Right renal pelvis (tissue), 4 donors: ENCODE measurements at places on chromosomes 12 and 14. TPM values are rescaled to one million over a fixed set of nuclear protein-coding genes. Genes with fewer than 3 reads are reported as not detected.

DNA sequence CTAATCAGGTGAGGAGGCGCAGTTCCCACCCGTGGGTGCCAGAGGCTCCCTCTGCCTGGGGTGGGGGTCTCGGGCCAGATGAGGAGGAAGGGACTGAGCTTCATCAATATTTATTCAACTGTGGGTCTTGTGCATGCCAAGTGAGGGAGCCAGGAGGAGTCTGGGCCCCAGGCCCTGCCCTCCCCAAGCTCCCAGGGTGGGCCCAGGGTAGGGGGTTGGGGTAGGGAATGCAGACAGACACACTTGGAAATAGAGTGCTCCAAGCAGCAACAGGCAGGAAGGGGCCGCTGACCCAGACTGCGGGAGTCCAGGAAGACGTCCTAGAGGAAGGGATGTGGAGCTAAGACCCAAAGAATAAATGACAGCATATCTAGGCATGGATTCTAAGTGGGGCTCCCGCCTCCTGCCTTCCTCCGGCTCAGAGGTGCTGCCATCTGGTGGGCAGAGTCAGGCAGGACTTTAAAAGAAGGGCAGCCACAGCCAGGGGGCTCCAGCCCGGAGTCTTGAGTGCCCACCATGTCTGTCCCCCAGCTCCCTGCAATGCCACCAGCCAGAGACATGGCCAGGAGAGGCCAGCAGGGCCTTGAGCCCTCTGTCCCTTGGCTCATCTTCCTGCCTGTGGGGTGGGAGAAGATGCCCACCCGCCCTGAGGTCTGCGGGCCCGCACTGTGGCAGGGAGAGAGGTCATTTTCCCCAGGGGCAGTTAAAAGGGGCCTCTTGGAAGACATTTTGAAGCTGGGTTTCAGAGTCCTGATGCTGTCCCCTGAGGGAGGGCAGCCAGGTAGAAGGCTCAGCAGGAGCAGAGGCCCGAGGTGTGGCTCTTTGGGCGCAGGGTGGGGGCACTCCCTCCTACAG is 70.1 kb downstream of the PHETA1 start:
- peak; percentile 52 for DNase-seq

GRCh38 chr12:18355429-18355828 is 94.1 kb downstream of the PIK3C2G start:
- no peak for DNase-seq

DNA sequence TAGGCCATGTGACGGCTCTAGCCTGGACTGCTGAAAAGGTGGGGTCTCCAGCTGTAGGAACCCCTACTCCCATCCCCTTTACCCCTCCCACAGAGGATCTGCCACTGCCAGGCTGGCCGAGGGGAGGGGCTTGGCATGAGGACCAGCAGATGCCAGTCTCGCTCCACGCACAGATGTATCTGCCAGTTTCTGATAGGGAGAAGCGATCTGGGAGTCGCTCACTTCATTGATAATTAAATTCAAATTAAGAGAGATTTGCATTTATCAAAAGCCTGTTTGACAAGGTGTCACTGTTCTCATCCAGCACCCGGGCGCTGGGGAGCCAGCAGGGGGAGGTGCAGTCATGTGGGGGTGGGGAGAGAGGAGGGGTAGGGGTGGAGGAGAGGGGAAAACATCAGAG is 217.6 kb upstream of the MYL2 start:
- DNase-seq = no peak

GRCh38 chr14:105495101-105495989 is 4.3 kb downstream of the TEDC1 start:
- no peak for DNase-seq

- no peak for DNase-seq
Observed at GRCh38 chr12:103181366-103182152, 224.1 kb downstream of the ASCL1 start.

DNA sequence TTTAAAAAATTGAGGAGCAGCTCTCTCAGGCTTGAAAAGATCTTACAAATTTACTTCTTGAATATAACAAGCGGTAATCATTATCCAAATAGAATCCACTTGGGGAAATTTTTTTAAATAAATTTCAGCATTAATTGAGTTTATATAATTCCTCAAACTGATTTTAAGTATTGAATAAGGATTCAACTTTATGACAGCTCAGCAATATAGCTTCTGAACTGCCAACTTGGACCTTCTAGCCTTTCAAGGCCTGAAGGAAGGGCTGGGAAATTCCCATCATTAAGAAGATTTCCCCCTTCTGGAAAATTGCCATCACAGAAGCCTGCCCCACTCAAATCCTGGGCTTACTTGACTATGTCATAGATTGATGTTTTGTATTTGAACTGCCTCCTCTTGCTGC is 57.5 kb upstream of the GARIN2 start:
- no peak for DNase-seq

GRCh38 chr12:78739653-78740052 is 124.9 kb upstream of the SYT1 start:
- no peak for DNase-seq

GRCh38 chr14:103527408-103528145 is 1.4 kb upstream of the TRMT61A start:
- no peak for DNase-seq

DNA sequence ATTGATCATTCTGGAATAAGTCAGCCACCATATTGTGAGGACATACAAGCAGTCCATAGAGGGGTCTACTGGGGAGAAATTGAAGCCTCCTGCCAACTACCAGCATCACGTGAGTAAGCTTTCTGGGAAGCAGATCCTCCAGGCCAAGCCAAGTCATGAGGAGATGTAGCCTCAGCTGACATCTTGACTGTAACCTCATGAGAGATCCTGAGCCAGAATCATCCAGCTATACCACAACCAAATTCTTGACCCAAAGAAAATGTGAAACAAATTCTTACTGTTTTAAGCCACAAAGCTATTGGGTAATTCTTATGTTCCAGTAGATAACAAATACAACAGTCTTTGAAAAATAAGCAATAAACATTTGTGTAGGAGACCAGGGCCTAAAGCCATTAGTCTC is 479.4 kb upstream of the DCN start:
- no peak for DNase-seq

DNA sequence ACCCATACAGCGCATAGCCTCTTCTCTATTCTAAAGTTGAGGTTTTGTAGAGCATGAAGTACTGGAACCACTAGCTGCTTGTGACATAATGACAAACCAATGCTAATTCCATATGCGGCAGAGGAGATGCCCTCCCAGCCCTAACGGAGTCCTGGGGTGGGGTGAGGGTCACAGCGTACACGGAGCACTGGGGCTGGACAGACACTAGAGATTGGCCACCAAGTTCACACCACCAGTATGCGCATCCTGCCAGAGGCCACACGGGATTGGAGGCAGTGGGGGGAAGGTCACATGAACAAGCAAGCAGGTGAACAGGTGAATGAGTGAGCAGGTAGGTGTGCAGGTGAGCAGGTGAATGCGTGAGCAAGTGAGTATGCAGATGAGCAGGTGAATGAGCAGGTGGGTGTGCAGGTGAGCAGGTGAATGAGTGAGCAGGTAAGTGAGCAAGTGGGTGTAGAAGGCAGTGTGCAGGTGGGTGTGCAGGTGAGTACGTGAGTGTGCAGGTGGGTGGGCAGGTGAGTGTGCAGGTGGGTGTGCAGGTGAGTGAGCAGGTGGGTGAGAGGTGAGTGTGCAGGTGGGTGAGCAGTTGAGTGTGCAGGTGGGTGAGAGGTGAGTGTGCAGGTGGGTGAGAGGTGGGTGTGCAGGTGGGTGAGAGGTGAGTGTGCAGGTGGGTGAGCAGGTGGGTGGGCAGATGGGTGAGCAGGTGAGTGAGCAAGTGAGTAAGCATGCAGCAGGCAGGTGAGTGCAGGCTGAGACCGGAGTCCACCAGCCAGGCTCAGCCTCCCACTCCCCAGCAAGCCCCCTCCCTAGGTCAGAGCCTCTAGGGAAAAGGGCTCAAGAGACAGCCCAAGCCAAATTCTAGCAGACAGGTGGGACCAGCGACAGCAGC is 52.7 kb downstream of the CCDC85C start:
- DNase-seq = no peak

DNA sequence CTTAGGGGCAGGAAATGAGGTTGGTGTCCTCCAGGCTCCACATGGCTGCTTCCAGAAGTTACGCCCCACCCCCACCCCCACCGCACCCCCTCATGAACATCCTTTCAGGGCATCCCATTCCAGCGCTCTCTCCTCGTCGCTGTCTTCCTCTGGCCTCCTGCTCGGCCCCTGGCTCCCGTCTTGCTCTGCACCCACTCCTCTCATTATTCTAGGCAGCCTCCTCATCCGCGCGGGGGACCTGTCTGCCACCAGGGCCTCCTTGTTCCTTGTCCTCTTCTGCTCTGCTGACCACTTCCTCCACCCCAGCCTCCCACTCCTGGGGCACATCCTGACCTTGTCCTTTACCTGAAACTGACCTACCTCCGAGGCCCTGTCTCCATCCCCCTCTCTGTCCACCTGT is 29.8 kb upstream of the PLEKHG6 start:
- DNase-seq = no peak

- no peak for DNase-seq
Observed at GRCh38 chr12:57625261-57626032, 7.6 kb downstream of the B4GALNT1 start.

DNA sequence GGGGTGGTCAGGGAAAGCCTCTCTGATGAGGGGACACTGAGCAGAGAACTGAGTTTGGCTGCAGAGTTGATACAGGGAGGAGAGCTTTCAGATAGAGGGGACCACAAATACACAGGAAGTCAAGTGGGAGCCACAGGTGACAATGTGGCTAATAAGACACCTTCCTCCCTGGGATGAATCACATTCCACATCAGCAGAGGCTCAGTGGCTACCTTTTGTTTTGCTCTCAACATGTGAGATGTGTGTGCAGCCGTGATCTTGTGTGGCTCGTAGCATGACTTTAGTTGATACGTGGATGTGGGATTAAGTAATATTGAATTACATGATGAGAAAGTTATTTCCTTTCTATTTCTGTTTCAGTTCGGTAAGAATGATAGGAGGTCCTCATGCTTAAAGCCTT is 7.5 kb downstream of the CRADD start:
- no peak for DNase-seq

DNA sequence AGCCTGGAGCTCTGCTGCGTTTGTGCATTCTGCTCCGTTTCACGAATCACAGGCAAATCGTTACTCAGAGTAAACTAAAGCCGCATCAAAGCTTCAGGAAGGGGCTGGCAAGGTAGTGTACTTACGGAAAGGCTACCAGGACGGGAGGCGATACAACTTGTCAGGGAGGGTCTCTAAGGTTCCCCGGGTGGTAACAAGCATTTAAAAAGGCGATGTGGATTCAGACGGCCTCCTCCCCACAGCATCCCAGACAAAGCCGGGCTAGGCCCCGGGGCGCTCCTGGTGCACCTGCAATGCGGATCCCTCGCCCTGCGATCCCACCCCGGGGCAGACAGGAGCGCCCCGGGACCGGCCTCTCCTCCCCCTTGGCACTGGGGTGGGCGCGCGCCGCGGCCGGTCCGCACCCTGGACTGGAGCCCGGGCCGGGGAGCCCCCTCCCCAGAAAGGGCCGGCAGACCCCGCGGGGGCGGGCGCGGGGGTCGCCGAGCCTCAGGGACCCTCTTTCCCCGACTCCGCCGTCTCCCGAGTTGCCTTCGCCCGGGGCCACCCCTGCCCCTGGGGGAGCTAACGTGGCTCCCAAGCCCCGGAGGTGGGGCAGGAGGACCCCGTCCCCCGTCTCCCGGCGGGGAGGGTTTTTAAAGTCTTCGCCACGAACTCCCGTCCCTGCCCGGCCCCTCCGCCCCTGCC is 718 bp downstream of the CCDC92 start:
- DNase-seq = no peak

GRCh38 chr12:38527631-38528030 is 211.1 kb downstream of the ALG10B start:
- no peak for DNase-seq

DNA sequence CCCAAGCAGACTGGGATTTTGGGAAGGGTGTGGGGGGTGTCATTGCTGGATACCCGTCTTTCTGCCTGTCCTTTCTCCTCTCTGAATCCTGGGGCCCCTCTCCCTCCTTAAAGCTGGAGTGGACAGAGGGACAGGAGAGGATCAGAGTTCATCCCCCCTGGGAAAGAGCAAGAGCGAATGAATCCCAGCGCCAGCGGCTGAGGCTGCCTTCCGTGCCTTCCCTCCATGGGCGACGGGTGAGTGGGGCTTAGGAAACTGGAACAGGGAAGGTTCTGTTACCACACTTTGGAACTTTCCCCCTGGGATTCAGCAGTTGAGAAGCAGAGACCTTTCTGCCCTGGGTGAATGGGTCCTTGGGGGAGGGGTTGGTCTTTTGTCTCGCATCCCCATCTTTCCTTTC is 16.2 kb upstream of the RIN3 start:
- no peak for DNase-seq

DNA sequence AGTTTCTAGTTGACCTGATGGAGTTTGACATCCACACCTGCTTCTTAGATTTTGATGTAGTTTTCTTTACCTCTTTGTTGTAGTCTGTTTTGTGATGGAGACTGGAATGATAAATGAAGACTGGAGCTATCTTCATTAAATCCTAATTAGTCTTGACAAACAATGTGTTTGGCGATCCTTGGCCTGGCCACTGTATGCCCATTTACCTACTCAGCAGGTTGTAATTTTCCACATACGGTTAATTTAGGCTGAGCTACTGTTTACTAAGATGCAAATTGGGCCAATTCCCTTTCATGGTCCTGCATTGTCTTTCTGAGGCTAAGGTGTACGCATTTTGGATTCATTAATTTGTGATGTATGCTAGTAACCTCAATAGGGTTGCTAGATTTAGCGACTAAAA is at the start of gene TAS2R7:
Gene TAS2R7, minus strand, starts transcription at position 41 of the 400 bp plus-strand sequence. CDS start 57 bp downstream, outside the sequence.
- DNase-seq = no peak

DNA sequence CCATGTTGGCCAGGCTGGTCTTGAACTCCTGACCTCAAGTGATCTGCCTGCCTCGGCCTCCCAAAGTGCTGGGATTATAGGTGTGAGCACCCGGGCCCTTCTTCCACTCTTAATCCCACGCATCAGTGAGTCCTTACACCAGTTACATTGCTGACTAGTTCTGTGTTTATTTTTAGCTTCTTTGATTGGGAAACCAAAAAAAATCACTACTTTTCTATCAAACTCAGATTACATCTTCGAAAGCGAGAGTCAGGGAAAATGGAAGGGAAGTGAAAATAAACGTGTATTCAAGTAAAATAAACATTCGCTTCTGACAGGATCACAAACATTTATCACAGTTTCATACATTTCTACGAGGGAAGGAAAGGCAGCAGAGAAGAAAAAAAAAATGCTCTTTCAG is 32.2 kb downstream of the FGD6 start:
- no peak for DNase-seq

- DNase-seq = no peak
Observed at GRCh38 chr14:78829274-78829673, 659.1 kb downstream of the NRXN3 start.

The ANKRD33 gene
- polyA plus RNA-seq = 0.15 TPM

The KRT3 gene
- polyA plus RNA-seq = not detected

The OR6C68 gene
- polyA plus RNA-seq = not detected

The HHIPL1 gene
- polyA plus RNA-seq = 2.0 TPM

The FOXG1 gene
- polyA plus RNA-seq = 0.06 TPM

The GCH1 gene
- 10.9 TPM for polyA plus RNA-seq

The SLCO1B1 gene
- not detected for polyA plus RNA-seq

The CLEC1B gene
- polyA plus RNA-seq = 0.60 TPM

The MYH6 gene
- polyA plus RNA-seq = 0.22 TPM

The CDCA4 gene
- polyA plus RNA-seq = 18.3 TPM

The PRICKLE1 gene
- polyA plus RNA-seq = 53.7 TPM

The SRRM4 gene
- polyA plus RNA-seq = 0.10 TPM

The MORN3 gene
- polyA plus RNA-seq = 1.5 TPM

The SELPLG gene
- 2.2 TPM for polyA plus RNA-seq

The PRMT5 gene
- polyA plus RNA-seq = 148 TPM

The WSCD2 gene
- polyA plus RNA-seq = 9.7 TPM

The TFCP2 gene
- 51.9 TPM for polyA plus RNA-seq

The POTEG gene
- not detected for polyA plus RNA-seq
